ENCODE measurements at places on chromosomes 5 and 9.

DNA sequence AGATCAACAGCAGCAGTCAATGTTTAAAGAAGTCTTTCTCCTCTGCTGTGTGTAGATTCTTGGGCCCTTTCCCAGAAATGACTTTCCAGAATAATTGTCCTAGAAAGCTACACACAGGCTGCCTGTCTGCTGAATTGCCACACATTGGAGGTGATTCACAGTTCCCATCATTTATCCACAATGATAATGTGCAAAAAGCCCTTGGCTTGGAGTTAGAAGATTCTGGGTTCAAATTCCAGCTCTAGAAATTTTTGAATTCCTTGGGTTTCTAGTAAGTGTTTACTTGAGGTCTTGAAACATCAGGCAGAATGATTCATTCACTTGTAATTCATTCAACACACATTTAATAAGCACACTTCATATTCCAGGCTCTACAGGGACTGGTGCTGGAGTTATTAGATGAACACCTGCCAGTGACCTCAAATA lies 28.6 kb upstream of the EPB41L4B start:
- no peak for DNase-seq

GRCh38 chr9:2729721-2730120 lies 12.4 kb downstream of the KCNV2 start:
- no peak for DNase-seq

DNA sequence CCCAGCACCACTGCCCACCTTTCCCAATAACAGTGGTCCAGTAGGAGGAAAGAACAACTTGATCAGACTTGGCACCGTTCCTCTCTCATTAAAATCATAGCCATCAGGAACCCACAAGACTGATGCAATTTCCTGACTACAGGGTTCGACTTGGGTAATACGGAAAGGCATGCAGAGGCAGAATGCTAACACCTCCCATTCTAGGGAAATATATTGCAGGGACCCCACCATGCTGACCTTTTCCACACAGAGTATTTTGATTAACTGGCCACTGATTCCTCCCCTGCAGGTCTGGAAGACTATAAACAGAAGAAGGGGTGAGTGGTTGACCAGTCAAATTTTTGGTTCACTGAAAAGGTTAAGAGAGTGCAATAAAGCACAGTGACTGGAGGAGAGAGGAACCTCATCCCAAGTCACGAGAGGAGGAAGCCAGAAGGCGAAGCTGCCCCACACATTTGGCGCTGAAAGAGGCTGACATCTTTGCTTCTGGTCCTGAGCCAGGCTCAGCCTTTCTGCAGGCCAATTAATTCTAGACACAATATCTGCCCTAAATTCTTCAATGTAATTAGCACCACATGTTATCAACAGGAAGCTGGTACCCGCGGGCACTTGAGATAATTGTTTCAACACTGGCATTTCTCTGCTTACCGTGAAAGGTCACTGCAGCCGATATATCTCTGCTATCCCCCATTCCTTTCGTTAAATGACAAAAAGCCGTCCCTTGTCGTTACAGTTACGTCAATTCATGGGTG lies 64.7 kb upstream of the SPOCK1 start:
- no peak for DNase-seq

DNA sequence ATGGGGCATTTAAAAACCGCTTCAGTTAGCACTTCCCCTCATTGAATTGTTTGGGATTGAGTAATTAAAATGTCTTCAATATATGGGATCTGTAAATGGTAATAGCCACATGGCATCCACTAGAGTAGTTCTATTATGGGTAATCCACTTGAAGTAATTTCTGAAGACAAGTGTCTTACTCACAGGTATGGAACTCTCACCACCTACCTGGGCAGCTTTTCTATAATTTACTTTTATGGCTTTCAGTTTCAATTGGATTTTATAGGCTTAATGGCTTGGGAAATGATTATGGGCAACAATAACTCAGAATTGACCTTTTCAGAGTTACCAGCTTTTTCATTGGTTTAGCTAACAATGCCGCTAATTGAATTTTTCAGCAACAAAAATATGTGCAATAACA lies 597.9 kb downstream of the PTPRD start:
- no peak for DNase-seq

DNA sequence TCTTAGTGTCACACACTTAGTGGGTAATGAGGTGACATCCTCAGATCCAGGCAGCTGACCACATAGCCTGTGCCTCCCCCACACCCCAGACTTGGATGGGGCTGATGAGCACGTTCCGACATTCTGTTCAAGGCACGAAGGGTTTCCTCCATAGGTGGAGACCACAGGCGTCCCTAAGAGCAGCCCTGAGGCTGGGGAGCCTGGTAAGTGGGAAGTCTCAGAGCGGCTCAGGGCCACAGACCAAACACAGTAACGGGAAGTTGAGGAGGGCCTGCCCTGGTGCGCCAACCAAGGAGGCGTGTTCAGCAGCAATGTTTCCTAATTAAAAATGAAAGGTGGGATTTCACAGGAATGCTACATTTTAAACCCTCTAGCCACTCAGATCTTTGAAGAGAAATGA lies 102.3 kb upstream of the PHYKPL start:
- no peak for DNase-seq

GRCh38 chr5:68274847-68275651 lies 59.5 kb downstream of the PIK3R1 start:
- no peak for DNase-seq

GRCh38 chr5:62042007-62042406 lies 264.0 kb upstream of the KIF2A start:
- no peak for DNase-seq

DNA sequence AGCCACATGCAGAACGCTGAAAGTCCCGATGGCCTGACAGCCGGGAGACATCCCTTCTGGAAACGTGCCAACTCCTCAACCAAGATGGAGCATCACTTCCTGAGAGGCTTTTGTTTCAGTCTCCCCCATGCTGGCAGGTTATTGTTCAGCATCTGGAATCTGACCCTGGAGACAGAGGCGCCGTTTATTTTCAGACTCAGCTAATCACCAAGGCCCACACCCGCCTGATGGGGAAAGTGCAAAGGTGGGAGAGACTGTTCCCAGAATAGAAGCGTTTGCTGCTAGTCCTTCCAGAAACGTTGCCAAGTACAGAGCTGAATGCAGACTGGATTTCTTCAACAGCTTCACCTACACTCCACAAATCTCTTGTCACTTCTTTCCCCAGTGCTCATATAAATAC lies 41.8 kb upstream of the S1PR3 start:
- DNase-seq = peak; percentile 84

DNA sequence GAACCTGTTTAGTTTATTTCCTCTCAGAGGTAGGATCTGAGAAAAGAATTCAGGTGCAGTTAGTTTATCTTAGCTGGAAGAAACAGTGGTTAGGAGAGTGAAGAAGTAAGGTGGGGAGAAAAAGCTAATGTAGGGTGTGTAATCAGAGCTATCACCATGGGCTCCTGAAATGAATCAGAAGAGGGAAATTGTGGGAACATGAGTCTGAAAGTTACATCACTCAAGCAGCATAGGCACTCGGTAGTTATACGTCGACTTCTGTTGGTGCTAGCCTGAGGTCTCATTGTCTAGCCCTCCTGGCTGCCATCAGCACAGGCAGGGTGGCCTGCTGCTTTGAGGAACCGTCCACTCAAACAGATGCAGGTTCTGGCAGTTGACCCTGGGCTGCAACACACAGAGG lies 56.7 kb upstream of the NPR3 start:
- no peak for DNase-seq

DNA sequence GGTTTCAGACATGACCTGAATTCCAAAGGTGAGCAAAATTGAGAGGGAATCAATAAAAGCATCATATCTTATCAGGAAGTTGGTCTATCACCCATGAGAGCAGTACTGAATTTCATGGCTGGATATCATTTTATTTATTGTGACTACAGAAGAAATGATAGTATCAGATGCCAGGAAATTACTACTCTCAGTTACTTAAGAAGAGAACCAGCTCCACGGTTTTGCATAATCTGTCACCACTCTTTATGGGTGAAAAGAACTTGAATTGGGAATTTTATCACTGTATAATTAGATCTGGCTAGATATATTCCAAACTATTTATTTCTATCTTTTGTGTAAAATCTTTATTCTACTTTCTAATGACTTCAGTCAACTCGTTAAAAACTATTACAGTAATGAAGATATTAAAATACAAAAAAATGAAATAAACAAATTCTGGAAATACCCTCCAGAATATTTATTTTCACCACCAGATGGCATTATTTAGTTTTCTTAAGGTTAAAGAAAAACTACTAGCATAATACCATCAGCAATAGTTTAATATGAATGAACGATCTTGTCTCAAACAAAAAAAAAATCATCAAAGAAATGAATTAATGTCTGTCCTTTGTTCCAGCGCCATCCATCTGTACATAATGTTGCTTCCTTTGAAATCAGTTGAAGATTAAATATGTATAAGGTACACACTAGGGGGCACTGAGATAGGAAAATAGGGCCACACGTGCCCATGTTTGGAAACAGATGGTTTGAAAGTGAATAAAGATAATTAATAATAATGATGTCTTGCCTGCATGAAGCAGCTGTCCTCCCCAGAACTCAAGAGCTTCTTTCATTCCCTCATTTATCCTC lies 84.7 kb upstream of the SLCO6A1 start:
- no peak for DNase-seq

GRCh38 chr9:100477241-100477640 lies 4.3 kb downstream of the TMEFF1 start:
- DNase-seq = no peak

- DNase-seq = no peak
These were observed 72.0 kb downstream of the ZFAND5 start for GRCh38 chr9:72292874-72293607.

DNA sequence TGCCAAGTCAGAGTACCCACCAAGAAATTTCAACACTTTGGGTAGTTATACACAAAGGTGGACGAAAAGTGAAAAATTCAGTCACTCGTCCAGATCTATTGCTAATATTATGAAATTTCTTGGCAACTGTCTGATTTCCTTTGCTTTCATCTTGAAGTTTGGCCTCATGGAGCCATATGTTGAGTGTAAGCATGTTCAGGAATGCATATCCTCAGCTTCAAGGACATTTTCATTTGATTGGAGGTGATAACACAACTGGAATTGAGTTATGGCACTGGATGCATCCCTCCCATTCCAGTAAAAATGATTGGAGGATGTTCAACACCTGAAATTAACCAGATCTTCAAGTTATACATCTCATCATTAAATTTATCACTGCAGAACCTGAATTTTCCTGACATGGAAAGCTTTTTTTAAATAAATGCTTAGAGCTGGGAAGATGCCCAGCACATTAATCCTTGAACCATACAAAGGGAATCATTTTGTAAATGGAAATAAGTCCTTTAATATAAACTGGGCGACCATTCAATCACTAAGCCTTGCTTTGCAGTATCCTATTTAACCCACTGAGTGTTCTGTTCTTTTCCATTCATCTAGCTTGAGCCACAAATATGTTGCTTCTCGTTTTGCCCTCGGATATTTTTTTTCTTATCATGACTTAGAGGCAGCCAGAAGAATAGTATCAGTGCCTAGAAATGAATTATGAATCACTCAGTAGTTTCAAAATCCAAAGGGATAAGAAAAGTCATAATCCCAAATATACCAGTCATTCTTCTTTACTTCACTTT lies 273.7 kb upstream of the PIK3R1 start:
- DNase-seq = no peak

- no peak for DNase-seq
These were observed 278.0 kb upstream of the ADCY2 start for GRCh38 chr5:7117961-7118360.

DNA sequence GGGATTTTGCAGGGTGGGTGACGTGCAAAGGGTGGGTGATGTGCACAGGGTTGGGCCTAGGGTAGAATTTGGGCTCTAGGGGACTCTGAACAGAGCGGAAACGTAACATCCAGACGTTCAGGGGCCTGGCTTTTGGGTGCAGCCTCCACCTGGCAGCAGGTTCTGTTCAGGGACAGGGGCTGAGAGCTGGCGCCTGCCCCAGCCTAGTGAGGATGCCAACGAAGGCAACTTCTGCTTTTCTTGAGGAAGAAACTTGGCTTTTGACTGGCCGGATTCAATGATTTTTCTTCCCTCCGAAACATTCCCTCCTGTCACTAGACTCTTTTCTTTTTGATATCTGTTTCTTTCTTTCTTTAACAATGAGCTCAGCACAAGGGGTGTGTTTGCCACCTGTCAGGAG lies 38.6 kb upstream of the SLC6A19 start:
- no peak for DNase-seq

DNA sequence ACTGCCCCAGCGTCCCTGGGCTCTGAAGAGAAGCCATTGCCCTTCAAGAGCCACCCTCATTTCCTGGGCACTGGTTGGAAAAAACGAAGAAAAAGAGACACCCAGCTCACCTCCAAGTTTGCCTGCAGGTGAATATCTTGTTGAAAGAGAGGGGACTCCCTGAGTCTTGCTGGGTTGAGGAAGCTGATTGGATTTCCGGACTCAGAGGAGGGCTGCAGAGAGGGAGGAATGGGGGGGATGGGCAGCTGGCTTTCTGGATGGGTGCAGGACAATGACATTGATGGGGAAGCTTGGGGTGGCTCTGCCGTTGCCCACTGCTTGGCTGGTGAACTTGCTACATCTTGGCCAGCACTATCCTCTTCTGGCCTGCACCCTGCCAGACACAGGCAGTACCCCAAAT lies 31.0 kb upstream of the IER5L start:
- DNase-seq = no peak

DNA sequence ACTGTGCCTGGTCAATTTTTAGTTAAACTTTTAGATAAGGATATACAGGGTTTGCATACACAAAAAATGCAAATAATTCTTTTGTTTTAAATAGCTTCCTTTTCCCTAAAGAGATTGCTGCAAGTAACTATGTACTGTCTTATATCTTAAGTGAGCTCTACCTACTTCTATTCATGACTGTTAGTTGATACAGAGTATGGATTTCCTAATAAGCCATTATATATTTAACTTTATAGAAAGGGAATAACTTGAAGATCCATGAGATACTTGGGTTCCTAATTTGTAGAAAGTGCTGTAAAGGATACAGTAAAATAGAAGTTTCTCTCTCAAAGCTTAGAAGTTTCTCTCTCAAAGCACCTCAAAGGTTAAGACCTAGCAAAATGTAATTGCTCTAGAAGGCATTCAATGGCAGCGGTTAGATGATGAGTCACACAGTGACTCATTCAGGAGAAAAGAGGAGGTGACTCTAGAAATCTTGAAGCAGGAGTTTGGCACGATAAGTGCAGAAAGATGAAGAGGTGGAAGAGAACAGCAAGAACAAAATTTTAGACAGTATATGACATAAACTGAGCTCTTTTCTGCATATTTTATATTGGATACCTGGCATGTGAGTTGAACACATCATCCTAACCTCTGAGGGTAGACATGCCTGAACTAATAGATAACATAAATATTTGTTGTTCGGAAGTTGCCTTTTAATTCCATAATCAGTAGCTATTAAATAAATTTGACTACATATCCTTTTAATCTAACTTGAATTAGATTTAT lies 5.5 kb upstream of the DNAJC21 start:
- DNase-seq = no peak

- no peak for DNase-seq
These were observed 71.1 kb downstream of the EHMT1 start for GRCh38 chr9:137689745-137690529.

GRCh38 chr9:74783408-74783807 lies 104.3 kb downstream of the TRPM6 start:
- DNase-seq = no peak

- no peak for DNase-seq
These were observed 353 bp upstream of the PDGFRB start for GRCh38 chr5:150156027-150156368.

GRCh38 chr5:88819301-88819999 lies 63.5 kb downstream of the MEF2C start:
- DNase-seq = no peak
